Activated CD8-positive, alpha-beta memory T cell treated with anti-CD3 and anti-CD28 coated beads, Interleukin-2, amount 10 ng/mL, durations not matched to agents 7 days and 5 days (primary cell): ENCODE measurements at places on chromosomes 11 and 22. TPM values are rescaled to one million over a fixed set of nuclear protein-coding genes. Genes with fewer than 3 reads are reported as not detected.

Gene MMP1
- not detected for total RNA-seq

Gene PAMR1
- total RNA-seq, result not detected

Gene HPS4
- total RNA-seq, result 41.2 TPM

Gene TMA7B
- 5.1 TPM for total RNA-seq

Gene BTBD18
- not detected for total RNA-seq

Gene C11orf86
- not detected for total RNA-seq

Gene E2F8
- 46.9 TPM for total RNA-seq

Gene OR52E8
- not detected for total RNA-seq

Gene TPST2
- total RNA-seq, result 61.6 TPM

Gene SYT8
- total RNA-seq, result not detected

Gene FREY1
- total RNA-seq, result 1.5 TPM

Gene SAA1
- not detected for total RNA-seq

Gene MS4A12
- not detected for total RNA-seq

Gene SGSM1
- 0.09 TPM for total RNA-seq

Gene APOA5
- not detected for total RNA-seq

Gene SCN3B
- total RNA-seq, result not detected

Gene SYT7
- not detected for total RNA-seq
